ENCODE measurements at places on chromosomes 7 and 10.

GRCh38 chr7:18558503-18558902 lies 63.0 kb downstream of the HDAC9 start:
- no peak for DNase-seq

DNA sequence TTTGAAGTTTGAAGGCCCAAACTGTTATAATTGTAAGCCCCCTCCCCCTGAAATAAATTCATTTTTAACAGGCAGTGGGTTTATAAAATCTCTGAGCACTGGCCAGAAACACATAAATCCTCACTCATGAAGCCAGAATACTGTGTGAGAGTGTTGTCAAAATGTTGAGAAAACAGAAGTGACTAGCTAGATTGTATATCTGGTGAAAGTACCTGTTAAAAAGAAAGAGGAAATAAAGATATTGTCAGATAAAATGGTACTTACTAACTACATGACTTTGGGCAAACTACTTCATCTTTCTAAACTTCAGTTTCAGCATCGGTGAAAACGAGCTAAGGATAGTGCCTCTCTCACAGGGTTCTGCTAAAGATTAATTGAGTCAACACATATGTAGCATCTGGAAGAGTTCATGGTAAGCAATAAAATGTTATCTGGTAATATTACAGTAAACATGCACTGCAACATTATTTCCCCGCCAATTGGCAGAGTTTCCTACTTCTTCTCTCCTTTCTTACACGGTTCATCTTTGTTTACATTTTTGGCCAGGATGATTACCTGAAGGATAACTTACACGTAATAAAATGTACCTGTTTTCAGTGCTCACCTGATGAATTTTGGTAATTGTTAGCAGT lies 202.5 kb upstream of the CHRM2 start:
- no peak for DNase-seq

- no peak for DNase-seq
Measured at GRCh38 chr10:87760195-87760905, 57.7 kb downstream of the ATAD1 start.

- DNase-seq: no peak
Measured at GRCh38 chr7:51031216-51031615, 248.5 kb upstream of the GRB10 start.

DNA sequence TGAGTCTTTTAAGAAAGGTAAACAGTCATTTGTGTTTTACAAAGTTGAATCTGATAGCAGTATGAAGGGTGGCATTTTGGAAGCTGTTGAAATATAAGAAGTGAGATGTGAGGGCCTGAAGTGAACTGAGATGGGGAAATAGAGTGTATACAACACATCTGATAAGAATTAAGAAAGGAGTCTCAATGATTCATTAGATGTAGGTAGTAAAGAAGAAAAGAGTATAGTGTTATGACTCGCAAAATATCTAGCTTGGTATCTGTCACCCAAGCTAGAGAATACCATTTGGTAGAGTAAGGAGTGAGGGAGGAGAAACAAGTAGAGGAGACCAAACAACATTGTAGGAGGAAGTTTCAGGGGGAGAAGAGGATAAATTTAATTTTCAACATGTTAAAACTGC lies 5.3 kb downstream of the PTPN12 start:
- no peak for DNase-seq

DNA sequence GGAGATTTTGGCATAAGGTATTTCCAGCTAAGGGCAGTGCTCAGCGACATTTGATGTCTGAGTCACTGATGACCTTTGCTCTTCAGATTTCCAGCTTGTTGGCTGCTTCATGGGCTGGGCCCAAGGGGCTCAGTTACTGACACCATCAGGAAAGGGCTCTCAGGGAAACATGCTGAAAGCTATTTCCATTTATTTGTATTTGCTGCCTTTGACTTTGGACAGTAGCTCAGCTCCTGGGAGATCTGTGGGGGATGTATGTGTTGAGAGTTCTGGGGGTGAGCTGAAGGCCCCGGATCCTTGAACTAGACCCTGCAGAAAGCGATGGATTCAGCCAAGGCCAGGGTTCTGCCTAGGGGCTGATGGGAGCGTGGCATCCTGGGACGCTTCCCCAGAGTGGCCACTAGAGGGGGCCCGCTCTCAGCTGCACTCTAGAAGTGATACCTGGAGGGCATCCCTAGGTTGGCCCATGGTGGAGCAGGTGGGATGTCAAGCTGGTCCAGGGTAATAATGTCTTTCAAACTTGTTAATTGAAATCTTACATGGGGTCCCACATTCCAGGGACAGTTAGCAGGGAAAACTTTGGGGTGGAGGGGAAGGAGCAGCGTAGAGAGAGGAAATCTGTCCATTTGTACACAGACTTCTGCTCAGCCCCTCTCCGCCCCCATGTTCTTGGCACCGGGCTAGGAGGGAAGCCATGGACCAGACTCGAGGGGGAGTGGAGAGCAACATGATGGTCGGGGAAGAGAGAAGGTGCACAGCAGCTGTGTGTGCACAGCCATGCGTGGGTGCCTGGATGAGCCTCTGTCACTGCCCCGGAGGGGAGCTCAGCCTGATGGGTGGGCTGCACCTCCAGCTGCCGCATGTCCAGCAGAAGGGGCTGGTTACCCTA lies 3.0 kb upstream of the BTBD16 start:
- DNase-seq: no peak

- no peak for DNase-seq
Measured at GRCh38 chr7:41699516-41699915, 3.4 kb downstream of the INHBA start.

DNA sequence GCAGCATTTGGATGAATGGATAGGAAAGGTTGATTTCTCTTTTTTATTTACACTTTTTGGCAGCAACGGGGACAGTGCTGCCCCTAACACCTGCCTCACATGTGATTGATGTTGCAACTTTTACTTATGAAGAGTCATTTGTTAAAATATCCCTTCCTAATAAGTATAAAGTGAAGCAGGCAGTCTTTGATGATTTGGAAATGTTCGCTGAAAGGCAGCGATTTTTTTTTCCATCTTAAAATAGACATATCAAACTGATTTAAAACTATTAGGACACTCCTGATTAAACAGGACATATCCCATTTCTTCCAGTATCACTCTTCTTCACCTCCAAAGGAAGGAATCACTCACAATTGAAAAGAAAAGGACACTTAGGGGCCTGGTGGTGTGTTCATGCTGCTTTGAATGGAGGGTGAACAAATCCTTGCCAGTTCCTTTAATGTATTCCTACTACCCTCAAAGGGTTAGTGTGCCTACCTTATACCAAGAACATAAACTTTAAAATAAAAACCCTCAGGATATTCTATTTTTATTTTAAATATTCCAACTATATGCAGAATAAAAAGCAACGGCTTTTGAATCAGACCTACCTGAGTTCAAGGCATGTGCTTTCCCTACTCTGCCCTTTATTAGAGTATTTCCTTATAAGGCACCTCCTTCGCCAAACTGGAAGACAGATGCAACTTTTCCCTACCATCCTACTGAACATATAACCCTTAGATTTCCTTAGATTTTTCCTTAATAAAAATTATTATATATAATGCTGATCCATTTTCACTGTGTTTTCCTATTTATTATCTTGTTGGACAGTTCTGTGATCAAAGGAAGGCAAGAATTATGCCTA lies 1.1 kb downstream of the ADK start:
- no peak for DNase-seq
